NCI-H1048 (cell line): ENCODE measurements at places on chromosomes 16 and 17.

DNA sequence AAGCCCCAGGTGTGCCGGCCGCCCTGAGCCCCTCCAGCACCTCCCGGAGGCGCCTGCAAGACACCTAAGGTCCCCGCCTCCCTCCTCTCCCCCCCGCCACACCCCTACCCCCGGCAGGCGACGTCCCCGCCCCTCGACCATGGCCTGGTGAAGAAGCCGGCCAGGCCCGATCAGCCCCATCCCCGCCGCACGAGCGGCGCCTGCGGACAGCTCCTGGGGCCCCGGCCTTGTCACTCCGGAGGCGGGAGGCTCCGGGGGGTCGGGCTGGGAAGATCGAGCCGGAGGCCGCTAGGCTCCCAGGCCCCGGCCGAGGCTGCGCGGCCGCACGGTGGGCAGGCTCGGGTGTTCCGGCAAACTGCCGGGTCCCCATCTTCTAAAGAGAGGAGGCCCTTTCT, 405 bp upstream of the ACE start:
- no peak for DNase-seq

- DNase-seq: no peak
Measured at GRCh38 chr16:79768276-79768970, 167.9 kb upstream of the MAF start.

DNA sequence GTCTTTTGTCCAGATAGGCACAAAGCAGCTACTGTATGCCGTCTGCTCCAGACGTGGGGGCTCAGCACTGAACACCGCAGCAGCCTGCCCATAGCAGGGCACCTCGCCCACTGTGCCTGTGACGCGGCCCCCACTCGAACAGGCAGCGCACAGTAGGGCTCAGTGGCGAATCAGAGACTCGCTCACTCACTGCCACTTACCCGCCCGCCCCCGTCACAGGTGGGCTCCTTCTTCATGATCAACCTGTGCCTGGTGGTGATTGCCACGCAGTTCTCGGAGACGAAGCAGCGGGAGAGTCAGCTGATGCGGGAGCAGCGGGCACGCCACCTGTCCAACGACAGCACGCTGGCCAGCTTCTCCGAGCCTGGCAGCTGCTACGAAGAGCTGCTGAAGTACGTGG, 23.6 kb downstream of the TPSG1 start:
- no peak for DNase-seq

DNA sequence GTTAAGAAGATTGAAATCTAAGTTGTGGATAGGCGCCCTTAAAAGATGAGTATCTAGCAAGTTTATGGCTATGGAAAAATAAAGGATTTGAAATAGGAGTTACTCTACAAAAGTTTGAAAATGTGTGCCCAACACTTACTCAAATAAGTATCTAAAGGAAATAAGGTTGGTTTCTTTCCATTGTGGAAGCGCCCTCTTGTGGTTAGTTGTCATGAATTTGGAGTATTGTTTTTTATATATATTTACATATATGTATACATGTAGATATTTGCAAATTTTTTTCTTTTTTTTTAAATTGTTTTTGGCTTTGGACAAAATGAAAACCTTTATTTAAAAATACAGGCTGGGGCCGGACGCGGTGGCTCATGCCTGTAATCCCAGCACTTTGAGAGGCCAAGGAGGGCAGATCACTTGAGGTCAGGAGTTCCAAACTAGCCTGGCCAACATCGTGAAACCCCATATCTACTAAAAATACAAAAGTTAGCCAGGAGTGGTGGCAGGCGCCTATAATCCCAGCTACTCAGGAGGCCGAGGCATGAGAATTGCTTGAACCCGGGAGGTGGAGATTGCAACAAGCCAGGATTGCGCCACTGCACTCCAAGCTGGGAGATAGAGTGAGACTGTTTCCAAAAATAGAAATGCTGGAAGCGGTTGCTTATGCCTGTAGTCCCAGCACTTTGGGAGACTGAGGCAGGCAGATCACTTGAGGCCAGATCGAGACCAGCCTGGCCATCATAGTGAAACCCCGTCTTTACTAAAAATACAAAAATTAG, 24.0 kb upstream of the VPS4A start:
- DNase-seq: no peak

- DNase-seq: peak; percentile 80
Measured at GRCh38 chr17:74852237-74853047, 7.2 kb downstream of the GRIN2C start.
